ENCODE measurements at places on chromosomes 7 and 10. TPM values are rescaled to one million over a fixed set of nuclear protein-coding genes. Genes with fewer than 3 reads are reported as not detected.

GRCh38 chr7:8117195-8117594 lies 144.8 kb downstream of the ICA1 start:
- peaks cover 6% of the 10 kb centered on the region for H3K36me3 ChIP-seq
- no peak overlapping the region for H3K27ac ChIP-seq
- H3K27me3 ChIP-seq = peaks cover 2% of the 10 kb centered on the region
- no peak overlapping the region for H3K4me3 ChIP-seq

DNA sequence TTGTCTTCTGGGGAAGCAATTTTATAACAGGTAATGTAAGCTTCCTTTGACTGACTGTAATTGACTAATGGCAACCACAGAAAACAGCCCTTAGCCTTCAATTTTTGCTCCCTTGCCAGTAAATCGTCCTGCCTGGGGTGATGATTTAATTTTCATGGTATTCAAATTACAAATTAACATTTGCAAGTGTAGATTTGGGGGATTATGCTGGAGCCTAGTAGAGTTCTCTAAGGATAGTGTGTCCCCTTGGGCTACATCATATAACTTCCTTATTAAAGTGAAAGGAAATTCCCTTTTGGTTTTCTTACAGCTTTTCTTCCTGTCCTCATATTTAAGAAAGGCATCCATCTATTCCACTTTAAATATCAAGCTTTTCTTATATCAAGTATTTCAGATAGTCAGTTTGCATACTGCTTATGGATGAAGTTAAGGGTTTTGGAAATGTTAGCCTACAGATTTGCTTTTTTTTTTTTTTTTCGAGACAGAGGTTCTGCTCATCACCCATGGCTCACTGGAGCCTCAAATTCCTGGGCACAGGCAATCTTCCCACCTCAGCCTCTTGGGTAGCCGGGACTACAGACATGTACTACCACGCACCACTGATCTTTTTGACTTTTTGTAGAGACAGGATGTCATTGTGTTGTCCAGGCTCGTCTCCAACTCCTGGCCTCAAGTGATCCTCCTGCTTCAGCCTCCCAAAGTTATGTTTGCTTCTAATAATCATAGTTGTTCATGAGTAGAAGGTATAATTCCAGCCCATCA lies 35.9 kb upstream of the HDAC9 start:
- H3K27ac ChIP-seq = no peak overlapping the region
- no peaks in the 10 kb centered on the region for H3K27me3 ChIP-seq
- no peaks in the 10 kb centered on the region for H3K36me3 ChIP-seq
- no peak for DNase-seq
- no peaks in the 10 kb centered on the region for H3K4me1 ChIP-seq
- no peak overlapping the region for H3K4me3 ChIP-seq

NPFFR1 gene
- 0.03 TPM for total RNA-seq

GRCh38 chr7:26101361-26102151 lies 50.4 kb upstream of the NFE2L3 start:
- H3K27me3 ChIP-seq = no peaks in the 10 kb centered on the region
- peak; percentile 41 for DNase-seq
- H3K36me3 ChIP-seq = peaks cover 14% of the 10 kb centered on the region
- peak overlapping the region; percentile 94 for H3K27ac ChIP-seq

DNA sequence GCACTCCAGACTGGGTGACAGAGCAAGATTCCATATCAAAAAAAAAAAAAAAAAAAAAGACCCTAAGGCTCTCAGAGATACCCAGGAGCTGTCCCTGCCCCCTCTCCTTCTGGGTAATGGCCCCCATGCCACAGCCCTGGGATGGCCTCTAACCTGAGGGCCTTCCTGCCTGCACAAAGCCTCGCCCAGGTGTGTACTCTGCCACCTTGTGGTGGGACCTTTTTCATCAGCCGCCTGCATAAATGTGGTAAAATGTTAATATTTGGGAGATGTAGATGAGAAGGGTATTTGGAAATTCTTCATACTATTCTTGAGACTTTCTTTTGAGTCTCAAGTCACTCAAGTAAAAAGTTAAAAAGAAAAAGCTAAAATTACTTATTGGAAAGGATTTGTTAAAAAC lies 46.3 kb upstream of the RNF216 start:
- no peak overlapping the region for H3K4me3 ChIP-seq
- H3K4me1 ChIP-seq = peaks cover 14% of the 10 kb centered on the region
- H3K27me3 ChIP-seq = no peaks in the 10 kb centered on the region
- peak; percentile 43 for DNase-seq
- no peak overlapping the region for H3K27ac ChIP-seq

BET1 gene
- 22.0 TPM for total RNA-seq

DNA sequence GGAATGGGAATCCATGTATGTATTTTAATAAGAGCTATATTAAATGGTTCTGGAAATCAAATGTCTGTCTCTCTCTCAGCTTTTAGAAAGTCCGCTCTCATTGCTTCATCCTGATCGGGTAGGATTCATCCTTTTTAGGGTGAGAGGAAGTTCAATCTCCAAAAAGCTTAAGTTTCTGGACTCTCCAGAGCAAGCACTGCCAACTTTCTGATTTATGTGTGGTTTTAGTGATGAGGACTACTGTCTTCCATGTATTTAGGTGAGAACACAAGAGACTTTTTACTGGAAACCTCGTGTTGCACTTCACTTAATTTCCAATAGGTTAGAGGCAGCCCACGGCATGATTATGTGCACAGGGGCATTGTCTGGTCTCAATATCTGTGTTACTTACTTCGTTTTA lies 267.9 kb downstream of the SUGCT start:
- no peak for DNase-seq
- H3K36me3 ChIP-seq = no peaks in the 10 kb centered on the region
- H3K27me3 ChIP-seq = no peaks in the 10 kb centered on the region
- no peak overlapping the region for H3K27ac ChIP-seq

TECPR1 gene
- total RNA-seq = 78.9 TPM

MCM10 gene
- total RNA-seq = 45.0 TPM

Measured in activated naive CD8-positive, alpha-beta T cell treated with anti-CD3 and anti-CD28 coated beads, Interleukin-2, amount 10 ng/mL, durations not matched to agents 7 days and 5 days (primary cell).